ENCODE measurements at places on chromosomes 5 and 9. TPM values are rescaled to one million over a fixed set of nuclear protein-coding genes. Genes with fewer than 3 reads are reported as not detected.

DNA sequence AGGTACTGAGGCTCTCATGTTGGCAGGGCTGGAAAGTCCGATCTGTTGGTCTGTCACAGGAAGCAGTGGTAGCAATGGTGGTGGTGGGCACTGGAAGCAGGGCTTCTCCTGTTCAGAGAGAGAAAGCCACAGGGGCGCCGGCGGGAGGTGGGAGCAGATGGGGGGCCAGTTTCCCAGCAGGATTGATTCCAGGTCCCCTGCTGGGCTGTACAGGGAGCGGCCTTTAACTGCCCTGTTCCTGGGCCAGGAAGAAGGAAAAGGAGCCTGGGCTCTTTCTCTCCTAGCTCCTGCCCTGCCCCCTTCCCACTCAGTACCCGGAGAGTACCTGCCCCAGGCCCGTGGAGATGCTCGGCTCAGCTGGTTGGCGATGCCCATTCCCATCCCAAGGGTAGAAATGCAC, 2.6 kb upstream of the DAB2IP start:
- H3K4me3 ChIP-seq: no peak overlapping the region
- H3K36me3 ChIP-seq: no peaks in the 10 kb centered on the region
- H3K27me3 ChIP-seq: peaks cover 15% of the 10 kb centered on the region
- H3K27ac ChIP-seq: no peak overlapping the region

Gene LHX2
- 1.4 TPM for total RNA-seq

- DNase-seq: no peak
- H3K4me1 ChIP-seq: no peaks in the 10 kb centered on the region
- no peak overlapping the region for H3K27ac ChIP-seq
- H3K4me3 ChIP-seq: no peak overlapping the region
Observed at GRCh38 chr9:7777771-7778170, 21.8 kb downstream of the DMAC1 start.

DNA sequence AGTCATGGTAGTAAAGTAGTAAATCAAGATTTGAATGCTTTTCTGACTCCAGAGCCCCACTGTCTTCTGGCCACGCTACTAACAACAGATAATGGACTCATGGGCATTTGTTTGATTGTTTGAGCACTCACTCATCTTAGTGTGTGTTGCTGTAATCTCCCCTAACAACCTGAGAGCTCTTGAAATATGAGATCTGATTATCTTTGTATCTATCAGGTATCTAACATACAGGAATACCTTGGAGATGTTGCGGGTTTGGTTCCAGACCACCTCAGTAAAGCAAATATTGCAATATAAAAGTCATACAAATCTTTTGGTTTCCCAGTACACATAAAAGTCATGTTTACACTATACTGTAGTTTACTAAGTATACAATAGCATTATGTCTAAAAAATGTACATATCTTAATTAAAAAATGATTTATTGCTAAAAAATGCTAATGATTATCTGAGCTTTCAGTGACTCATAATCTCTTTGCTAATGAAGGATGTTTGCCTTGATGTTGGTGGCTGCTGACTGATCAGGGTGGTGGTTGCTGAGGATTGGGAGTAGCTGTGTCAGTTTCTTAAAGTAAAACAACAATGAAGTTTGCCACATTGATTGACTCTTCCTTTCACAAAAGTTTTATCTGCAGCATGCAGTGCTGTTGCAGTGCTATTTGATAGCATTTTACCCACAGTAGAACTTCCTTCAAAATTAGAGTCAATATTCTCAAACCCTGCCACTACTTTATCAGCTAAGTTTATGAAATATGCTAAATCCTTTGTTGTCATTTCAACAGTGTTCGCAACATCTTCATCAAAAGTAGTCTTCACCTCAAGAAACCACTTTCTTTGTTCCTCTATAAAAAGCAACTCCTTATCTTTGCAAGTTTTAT, 92.2 kb downstream of the ZNF462 start:
- no peak overlapping the region for H3K27ac ChIP-seq
- no peaks in the 10 kb centered on the region for H3K36me3 ChIP-seq
- no peaks in the 10 kb centered on the region for H3K27me3 ChIP-seq
- DNase-seq: peak; percentile 73
- H3K4me1 ChIP-seq: peaks cover 25% of the 10 kb centered on the region
- no peak overlapping the region for H3K4me3 ChIP-seq

DNA sequence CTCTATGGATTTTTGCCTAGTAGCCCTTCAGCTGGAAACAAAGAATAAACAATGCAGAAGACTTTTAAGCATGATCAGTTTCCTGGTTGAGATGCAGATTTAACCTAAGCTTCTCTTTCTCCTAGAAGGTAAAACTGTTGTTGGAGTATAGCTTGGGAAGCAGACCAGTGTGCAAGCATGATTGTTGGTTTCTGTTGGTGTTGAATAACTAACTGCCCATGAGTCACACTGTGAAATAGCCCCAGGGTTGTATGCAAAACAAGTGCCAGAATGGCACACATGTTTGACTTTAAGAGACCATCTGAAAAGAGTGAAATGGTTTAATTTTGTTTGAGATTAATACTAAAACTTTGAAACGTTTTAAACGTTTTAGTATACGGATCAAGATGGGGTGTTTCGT, 227.1 kb downstream of the ARHGEF28 start:
- peaks cover 37% of the 10 kb centered on the region for H3K36me3 ChIP-seq
- no peaks in the 10 kb centered on the region for H3K27me3 ChIP-seq
- peaks cover 13% of the 10 kb centered on the region for H3K4me1 ChIP-seq
- H3K4me3 ChIP-seq: no peak overlapping the region

- H3K36me3 ChIP-seq: no peaks in the 10 kb centered on the region
- DNase-seq: peak; percentile 43
- 0 out of 2 replicates have a peak, but pooled peaks cover 7% of the 10 kb centered on the region for H3K4me1 ChIP-seq
Observed at GRCh38 chr5:67215519-67216471, 19.2 kb upstream of the CD180 start.

GRCh38 chr5:34009610-34010009, 1.8 kb upstream of the AMACR start:
- no peaks in the 10 kb centered on the region for H3K27me3 ChIP-seq
- H3K36me3 ChIP-seq: no peaks in the 10 kb centered on the region
- peak overlapping the region; percentile 82 for H3K4me3 ChIP-seq
- DNase-seq: no peak

DNA sequence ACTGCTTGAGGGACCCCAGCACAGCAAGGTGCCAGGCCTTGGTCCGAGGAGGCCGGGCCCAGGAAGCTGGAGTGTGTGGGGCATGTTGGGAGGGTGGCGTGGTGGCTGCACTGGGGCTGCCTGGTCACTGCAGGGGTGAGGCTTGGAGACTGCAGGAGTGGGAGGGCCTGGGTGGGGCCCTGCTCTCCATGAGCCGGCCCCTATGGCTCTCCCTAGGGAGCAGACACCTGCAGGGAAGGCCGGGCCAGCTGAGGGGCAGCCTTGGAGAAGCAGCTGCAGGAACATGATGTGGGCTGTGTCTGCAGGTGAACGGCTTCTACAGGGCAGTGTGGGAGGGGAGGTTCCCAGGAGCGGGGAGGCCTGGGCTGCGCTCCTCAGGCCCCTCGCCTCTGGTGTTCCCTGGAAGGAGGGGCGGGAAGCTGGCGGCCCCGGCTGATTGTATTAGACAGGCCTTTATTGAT, 41.7 kb upstream of the TMEM250 start:
- H3K4me3 ChIP-seq: no peak overlapping the region
- no peak for DNase-seq
- H3K36me3 ChIP-seq: no peaks in the 10 kb centered on the region
- peaks cover 64% of the 10 kb centered on the region for H3K27me3 ChIP-seq

Gene IL9
- not detected for total RNA-seq

Gene BTNL9
- not detected for total RNA-seq

- H3K36me3 ChIP-seq: no peaks in the 10 kb centered on the region
- no peak for DNase-seq
- H3K4me3 ChIP-seq: no peak overlapping the region
- no peaks in the 10 kb centered on the region for H3K4me1 ChIP-seq
Observed at GRCh38 chr5:87909382-87909781, 359.3 kb downstream of the TMEM161B start.
